ENCODE measurements at places on chromosomes 2 and 18. TPM values are rescaled to one million over a fixed set of nuclear protein-coding genes. Genes with fewer than 3 reads are reported as not detected.

Gene GPR39
- total RNA-seq = 5.7 TPM

Gene PRLH
- not detected for total RNA-seq

Gene NAT8
- total RNA-seq = not detected

Gene XRCC5
- 191 TPM for total RNA-seq

Gene TIGD1
- total RNA-seq = 3.0 TPM

Gene MOGAT1
- not detected for total RNA-seq

Gene CNTNAP5
- not detected for total RNA-seq

Gene SCYGR4
- total RNA-seq = not detected

Gene LIMS2
- 8.0 TPM for total RNA-seq

Gene INHBB
- total RNA-seq = 0.67 TPM

Gene ERLEC1
- 53.7 TPM for total RNA-seq

Gene SCG2
- total RNA-seq = not detected

Gene PSTPIP2
- 33.2 TPM for total RNA-seq

Gene SH2D6
- 0.78 TPM for total RNA-seq

Gene TEX44
- not detected for total RNA-seq

Gene TBR1
- total RNA-seq = not detected

Gene ZNF892
- total RNA-seq = 12.0 TPM

Gene ACKR3
- total RNA-seq = 79.0 TPM

Gene LBX2
- not detected for total RNA-seq

Gene MARCHF4
- 4.0 TPM for total RNA-seq

Gene HSBP1L1
- 43.1 TPM for total RNA-seq

Gene SPP2
- total RNA-seq = not detected

Gene IL1RL2
- total RNA-seq = 1.2 TPM

Gene ANKRD30B
- not detected for total RNA-seq

Gene BCL11A
- 8.5 TPM for total RNA-seq

Gene CCDC85A
- total RNA-seq = 0.17 TPM
